ENCODE measurements at places on chromosomes 3 and 15.

- no peak for DNase-seq
Measured at GRCh38 chr3:118089563-118089962, 945.1 kb downstream of the IGSF11 start.

DNA sequence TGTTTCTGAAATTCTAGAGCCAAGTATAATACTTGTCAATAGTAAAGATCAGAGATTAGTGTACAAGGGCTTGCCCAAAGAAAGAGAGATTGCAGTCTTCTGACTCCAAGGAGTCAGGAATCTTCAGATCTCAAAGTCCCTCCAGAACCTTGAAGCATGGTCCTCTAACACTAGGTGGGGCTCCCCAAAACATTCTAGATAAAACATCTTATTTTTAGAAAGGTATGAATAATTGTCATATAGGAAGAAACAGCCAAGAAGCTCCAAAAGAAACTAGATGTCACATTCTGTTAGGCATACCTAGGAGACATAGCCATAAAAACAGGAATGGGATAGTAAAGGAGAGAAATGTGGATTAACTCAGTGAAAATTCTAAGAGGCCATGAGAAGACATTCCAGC is 10.7 kb downstream of the MUC13 start:
- no peak for DNase-seq

DNA sequence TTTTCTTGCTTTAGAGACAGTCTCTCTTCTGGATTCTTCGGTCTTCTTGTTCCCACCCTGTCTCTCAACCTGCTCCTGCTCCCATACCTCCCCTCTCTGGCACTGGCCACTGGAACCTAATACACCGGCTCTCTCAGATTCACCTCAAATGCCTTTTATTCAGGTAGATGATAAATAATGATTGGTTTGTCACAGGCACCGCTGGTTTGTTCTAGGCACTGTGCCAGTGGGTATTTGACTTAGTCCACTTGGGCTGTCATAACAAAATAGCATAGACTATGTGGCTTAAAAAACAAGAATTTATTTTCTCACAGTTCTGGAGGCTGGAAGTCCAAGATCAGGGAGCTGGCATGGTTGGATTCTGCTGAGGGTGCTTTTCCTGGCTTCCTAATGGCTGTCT is 278.2 kb upstream of the STT3B start:
- DNase-seq, result no peak

GRCh38 chr15:100346866-100347512 is 5.2 kb upstream of the ADAMTS17 start:
- DNase-seq, result no peak

DNA sequence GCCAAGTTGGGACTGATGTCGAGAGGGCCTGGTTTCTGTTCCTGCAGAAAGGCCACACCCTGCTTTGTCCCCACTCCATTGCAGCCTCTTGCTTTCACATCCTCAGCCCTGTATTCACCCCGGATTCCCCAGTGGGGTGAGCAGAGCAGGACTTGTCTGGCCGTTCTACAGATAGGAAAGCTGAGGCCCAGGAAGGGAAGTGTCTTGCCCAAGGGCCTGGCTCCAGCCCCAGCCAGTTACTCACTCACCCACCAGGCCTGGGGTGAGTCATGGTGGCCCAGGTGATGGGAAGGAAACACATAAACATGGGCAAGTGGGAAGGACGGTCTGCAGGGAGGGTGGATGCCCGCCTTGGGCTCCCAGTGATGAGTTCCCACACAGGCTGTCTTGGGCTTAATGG is 6.1 kb upstream of the DUSP7 start:
- no peak for DNase-seq

DNA sequence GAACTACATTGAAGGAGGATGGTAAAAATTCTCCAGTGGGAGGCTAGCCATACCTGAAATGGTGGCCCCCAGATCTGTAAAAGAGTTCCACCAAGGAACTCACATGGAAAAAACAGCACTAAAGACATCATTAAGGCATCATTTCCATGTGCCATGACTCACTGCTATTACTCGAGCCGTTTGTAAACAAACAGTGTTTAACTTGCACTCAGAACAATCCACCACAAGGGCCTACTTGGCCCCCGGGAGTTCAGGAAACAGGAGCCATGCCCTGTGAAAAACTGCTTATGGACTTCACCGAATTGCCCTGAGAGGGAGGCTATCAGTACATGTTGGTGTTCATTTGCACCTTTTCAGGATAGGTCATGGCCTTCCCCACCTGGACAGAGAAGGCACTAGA is 18.2 kb downstream of the CCR4 start:
- DNase-seq, result no peak
